Jurkat, Clone E6-1 (cell line): ENCODE measurements at places on chromosomes 3 and 15.

GRCh38 chr15:39494462-39494861 lies 86.4 kb upstream of the THBS1 start:
- DNase-seq: peak; percentile 40

- DNase-seq: peak; percentile 85
These were observed 86.7 kb upstream of the LIMD1 start for GRCh38 chr3:45507820-45508317.

- no peak for DNase-seq
These were observed 748 bp upstream of the AVEN start for GRCh38 chr15:34039790-34040113.

GRCh38 chr15:40424483-40425115 lies 16.2 kb upstream of the BAHD1 start:
- DNase-seq: no peak

GRCh38 chr3:181756645-181757297 lies 45.0 kb downstream of the SOX2 start:
- DNase-seq: no peak

DNA sequence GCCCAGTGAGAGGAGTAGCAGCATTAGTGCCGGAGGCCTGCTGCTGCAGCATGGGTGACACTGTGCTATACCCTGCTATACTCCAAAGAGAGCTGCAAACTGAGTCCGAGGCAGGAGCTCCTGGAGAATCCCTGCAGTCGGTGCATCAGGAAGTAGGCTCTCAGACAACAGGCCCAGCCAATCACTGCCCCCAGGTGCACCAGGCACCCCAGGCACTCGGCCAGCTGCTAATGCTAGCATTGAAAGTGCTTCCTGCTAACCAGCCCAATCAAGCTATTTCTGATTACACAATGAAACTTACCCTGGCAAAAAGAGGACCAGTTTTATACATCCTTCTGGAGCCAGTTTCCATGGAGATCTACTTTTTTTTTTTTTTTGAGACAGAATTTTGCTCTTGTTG lies 45.6 kb upstream of the IREB2 start:
- DNase-seq: no peak

GRCh38 chr3:45020534-45020933 lies 5.6 kb upstream of the CLEC3B start:
- peak; percentile 78 for DNase-seq

GRCh38 chr15:90049030-90049429 lies 47.9 kb downstream of the ZNF710 start:
- no peak for DNase-seq

GRCh38 chr15:36479200-36479896 lies 100.1 kb upstream of the CDIN1 start:
- no peak for DNase-seq

GRCh38 chr15:64636556-64636955 lies 138.8 kb downstream of the RBPMS2 start:
- DNase-seq: no peak

DNA sequence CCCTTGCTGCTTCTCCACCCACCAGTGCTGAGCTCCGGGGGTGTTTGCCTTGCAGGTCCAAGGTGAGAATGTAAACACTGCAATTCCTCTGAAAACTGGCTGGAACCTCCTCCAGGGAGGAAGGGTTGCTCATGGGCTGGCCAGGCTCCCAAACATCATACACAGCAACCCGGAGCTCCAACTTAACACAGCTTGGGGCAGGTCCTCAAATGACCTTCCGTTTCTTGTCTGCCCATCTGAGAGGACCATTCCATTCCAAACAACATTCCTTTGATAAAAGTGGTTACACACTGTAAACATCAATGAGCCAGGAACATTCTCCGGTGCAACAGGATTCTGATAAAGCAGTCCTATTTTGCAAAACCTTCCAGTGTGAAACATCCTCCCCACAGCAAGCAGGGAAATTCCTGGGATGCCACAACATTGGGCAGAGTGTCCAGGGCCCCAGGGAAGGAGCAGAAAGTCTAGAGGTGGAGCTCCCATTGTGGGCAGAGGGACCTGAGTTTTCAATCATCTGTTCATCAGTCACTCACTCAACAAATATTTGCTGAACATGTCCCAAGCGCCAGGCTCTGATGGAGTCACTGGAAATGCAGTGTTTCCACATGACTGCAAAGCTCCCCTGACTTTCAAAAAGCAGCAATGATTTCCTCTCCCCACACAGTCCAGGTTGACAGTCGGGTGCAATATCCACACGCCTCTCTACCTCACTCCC lies 7.3 kb upstream of the HEG1 start:
- no peak for DNase-seq

DNA sequence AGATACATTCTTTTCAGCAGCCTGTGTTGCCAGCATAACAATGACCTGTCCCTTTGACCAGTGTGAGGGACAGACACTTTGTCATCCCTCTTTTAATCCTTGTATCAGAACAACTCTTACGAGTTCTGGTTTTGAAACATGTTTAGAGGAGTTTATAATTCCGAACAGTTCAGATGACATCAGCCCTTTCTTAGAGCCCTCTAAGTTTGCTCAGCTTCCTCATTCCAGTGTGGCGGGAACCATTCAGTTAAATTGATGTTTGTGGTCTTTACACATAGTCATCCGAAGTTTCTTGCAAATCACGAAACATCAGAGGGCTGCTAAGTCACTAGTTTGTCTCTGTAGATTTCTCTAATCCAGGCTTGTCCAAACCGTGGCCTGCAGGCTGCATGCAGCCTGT lies 102.5 kb downstream of the AKAP13 start:
- no peak for DNase-seq

- DNase-seq: peak; percentile 32
These were observed 11.7 kb upstream of the WNT7A start for GRCh38 chr3:13891492-13892073.

DNA sequence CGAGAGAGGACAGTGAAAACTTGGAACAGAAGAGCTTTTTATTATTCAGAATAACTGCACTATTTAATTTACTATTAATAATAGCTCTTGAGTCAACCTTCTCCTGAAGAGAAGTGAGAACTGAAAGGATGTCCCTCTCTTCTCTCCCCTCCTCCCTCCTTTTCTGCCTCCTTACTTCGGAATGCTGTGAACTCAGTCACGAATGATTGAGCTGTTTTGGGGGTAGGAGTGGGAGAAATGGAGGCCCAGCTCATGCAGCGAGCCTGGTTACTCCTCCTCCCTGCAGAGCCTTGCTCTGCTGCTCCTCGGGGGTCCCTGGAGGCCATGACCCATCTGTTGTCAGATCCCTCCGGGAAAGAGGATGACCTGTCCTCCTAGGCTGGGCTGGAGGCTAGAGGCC lies 20.3 kb upstream of the INSYN1 start:
- no peak for DNase-seq
